Brain microvascular endothelial cell (primary cell): ENCODE measurements at places on chromosomes 4 and X.

- no peak for DNase-seq
These were observed 5.1 kb downstream of the DGKQ start for GRCh38 chr4:968221-968620.

- DNase-seq, result no peak
These were observed 13.4 kb downstream of the SRD5A3 start for GRCh38 chr4:55359397-55359916.

DNA sequence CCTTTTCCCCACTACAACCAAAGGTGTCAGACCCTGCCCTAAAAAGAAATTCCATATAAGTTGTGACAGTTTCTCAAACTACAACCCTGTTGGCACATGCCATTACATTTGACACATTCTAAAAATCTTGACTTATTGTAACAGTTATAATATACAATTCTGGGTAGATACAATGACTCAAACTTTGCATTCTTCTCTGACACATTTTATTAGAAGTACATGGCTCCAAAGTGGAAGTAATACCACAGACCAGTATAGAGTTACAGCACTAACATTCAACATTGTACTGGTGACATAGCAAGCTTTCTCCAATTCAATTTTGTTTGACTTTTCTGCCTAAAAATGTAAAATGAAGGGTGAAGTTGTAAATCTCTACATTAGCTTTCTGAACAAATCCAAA, 196.6 kb upstream of the ETNPPL start:
- peak; percentile 2 for DNase-seq

DNA sequence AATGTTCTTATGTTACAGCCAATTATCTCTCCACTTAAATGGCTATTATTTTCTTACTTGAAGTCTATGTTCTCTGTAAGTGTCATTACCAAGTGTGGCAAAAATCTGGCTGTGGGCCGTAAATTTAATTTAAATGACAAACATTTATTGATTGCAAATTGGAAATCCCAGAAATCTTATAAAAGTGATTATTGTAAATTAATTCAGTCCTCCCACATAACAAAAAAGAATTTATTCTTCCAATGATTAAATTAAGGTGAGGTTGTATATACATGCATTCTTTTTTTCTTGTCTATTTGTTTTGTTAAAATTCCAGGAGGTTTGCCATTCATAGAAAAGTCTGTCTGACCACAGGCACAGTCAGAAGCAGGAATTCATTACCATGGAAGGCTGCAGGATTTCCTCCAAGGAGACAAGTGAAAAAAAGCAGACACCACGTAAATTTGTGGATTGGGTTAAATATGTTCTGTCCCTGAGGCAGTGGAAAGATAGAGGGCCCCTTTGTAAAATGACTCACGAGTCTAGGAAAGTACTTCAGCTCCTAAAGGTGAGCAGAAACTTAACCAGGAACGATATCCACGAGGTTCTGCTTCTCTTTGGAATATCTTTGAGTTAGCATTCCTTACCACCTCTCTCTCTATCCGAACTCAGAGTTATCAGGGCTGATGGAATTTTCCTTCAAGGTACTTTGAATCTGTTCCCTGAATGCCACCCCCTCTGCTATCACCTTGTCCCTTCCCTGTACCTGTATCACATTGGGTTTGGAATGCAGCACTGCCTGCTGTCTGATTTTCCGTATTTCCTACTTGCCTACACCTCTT, 10.7 kb downstream of the PPARGC1A start:
- no peak for DNase-seq

GRCh38 chr4:41365681-41366080, 109.0 kb downstream of the UCHL1 start:
- no peak for DNase-seq

GRCh38 chr4:15781427-15782095, 3.4 kb downstream of the CD38 start:
- DNase-seq, result no peak

DNA sequence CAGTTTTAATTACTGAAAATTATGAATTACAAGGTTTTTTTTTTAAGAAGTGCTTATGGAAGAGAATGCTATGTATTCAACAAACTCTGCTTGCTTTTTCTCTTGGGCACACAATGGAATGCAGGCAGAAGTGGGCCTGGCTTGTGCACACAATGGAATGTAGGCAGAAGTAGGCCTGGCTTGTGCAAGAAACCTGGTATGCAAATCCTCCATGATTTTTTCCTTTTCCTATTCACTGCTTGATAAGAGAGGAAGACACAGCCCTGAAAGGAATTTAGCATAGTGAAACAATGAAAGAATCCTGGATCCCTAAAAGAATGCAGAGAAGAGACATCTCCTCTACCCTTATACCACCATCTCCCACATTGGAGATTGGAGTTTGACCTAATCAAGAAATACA, 138.4 kb downstream of the COL25A1 start:
- peak; percentile 25 for DNase-seq

DNA sequence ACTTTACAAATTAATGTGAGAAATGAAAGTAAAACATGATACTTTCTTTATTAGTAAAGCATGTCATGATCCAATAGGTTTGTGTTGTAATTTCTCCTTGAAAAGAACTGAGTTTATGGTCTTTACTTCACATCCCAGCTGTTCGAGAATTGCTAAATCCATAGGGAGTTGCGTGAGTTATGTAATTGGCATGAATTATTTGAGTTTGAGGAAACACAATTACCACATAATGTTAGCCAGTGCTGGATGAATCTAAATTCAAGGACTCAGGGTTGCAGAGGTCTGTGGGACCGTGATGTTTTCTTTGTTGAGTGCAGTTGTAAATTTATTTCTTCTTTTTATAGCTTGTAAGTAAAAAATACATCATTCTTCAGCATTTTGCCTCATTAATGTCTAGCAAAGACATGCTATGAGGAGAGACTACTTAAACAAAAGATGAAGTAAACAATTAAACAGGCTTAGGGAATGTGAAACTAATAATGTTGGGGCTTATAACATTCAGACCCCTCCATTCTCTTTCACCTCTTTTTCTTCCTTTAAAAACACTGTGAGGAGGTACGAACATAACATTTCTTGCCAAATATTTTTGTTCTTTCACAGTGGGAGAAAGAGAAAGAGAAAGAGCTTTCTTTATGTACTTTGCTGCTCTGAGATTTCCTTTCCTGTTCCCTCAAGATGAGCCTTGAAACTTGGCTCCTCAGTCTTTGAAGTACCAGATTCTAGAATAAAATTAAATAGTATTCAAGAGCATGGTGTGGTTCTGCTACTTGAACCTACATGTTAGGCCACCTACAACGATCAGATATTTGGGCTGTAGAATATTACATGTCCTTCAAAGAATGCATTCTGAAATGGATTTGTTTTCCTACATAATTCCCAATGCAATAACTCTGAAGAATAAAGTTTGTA, 159.6 kb upstream of the ANK2 start:
- peak; percentile 25 for DNase-seq

GRCh38 chr4:178259566-178259965, 817.3 kb upstream of the AGA start:
- DNase-seq, result no peak

DNA sequence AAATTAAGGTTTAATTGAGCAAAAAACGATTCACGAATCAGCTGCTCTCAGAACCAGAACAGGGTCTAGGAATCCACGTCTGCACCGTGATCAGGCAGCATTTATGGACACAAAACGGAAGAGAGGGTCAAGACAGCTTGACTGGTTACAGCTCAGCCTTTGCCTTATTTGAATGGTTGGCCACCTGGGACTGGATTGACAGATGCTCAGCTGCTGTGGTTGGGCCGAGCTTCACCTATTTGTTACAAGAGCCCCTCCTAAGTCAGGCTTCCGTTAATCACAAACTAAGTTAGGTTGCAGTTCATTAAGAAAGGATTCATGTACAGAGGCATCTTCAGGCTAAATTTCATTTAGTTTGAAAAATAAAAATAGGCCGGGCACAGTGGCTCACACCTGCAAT, 50.6 kb upstream of the MAN2B2 start:
- DNase-seq, result no peak

DNA sequence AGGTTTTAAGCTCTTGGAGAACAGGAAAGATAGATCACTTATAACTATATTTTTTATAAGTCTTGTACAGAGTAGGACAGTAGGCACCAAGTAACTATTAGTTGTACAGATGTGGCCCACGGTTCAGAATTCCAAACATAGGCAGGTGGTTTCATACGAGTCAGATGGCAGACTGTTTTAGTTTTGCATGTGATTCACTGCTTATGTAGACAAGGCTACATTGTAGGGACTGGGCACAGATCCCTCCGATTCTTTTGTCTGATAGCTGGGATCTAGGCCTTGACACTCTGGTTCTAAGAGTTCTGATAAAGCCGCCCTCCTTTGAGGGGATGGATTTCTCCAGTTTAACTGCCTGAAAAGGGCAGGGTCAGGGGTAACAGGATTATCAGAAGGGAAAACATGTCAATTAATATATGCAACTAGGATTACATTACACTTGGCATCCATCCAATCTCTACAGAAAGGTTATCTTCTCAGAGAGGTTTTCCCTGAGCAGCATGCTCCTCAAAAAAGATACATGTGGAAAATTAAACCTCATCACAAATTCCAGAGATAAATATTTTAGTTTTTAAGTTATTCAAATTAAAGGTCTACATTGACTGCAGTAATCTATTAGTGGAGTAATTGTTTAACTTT, 87.8 kb downstream of the SPRY1 start:
- no peak for DNase-seq

DNA sequence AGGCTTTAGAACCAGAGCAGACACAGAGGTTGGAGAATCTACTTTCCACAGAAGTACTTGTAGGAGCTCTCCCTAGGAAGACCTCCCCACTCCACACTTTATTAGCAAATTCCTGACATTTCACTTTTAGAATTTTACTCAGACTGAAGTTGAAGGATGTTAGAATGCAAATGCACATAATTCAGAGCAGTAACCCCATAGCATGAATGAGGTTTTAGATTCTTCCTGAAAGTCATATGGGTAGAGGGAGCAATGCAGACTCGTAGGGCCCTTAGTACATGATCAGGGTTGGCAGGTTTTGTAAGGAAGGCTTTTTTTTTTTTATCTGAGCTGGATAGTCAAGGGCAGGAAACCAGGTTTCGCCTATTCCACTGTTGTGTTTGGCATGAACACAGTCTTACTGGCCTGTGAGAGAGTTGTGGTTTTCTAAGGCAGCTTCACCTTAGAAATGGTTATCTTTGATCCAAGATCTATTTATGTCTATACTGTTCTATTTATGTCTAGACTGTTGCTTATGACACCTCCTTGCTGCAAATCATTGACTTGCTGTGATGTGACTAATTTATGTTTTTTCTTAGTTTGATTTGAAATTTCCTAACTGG, 48.9 kb downstream of the SPATA18 start:
- no peak for DNase-seq

DNA sequence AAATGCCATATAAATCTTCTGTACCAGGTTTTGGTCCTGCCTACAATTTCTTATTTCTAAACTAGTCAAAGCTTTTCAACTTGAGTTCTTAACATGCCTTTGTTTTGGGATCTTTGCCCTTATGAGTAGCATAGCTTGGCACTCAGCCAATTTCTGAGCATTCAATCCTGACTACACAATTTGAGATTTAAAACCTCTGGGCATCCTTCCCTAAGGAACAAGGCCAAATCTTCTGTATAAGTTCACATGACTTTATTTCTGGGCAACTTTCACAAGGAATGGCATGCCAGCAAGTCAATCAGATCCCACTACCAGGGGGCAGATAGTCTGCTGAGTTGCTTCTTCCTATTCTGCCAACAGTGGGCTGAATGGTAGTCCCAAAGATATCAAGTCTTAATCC, 254.2 kb downstream of the ADAMTS3 start:
- peak; percentile 57 for DNase-seq

- no peak for DNase-seq
These were observed 23.8 kb downstream of the FLNA start for GRCh38 chrX:154350429-154351182.

GRCh38 chr4:139838811-139839210, 173.2 kb downstream of the MGST2 start:
- no peak for DNase-seq

- no peak for DNase-seq
These were observed 549.8 kb upstream of the LCORL start for GRCh38 chr4:18571301-18571761.

DNA sequence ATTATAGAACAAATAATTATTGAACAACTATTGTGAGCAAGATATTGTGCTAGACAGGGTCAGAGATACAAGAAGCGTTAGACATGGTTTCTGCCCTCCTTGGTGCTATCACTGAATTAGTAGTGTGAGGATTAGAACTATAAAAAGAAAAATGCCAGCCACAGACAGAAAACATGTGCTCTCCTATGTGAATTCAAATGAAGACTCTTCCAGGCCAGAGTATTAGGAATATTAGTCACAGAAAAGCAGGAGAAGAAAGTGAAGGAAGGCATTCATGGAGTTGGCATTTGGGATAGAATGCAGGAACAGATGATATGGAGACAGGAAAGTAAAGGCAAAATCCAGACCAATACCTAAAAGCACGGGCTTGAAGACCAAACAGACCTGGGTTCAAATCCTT, 179.6 kb upstream of the TENM3 start:
- DNase-seq, result no peak

DNA sequence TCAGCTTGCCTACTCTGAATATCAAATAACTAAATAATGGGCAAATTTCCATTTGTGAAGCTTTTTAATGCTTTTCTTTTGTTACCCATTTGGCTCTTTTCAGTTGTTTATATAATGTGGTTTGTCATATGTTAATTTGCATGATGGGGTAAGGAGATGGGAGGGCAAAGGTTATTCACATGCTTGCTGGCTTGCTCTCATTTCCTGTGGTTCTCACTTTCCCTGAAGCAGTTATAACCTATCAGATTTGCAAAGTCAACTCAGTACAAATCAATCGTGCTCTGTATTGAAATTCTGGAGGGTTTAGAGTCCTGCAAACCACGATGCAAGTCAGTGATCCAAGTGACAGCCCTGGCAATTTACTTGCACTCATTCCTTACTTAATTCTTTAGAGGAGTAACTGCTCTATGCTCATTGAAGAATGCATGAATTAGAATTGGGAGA, 711.2 kb downstream of the ADGRL3 start:
- no peak for DNase-seq

DNA sequence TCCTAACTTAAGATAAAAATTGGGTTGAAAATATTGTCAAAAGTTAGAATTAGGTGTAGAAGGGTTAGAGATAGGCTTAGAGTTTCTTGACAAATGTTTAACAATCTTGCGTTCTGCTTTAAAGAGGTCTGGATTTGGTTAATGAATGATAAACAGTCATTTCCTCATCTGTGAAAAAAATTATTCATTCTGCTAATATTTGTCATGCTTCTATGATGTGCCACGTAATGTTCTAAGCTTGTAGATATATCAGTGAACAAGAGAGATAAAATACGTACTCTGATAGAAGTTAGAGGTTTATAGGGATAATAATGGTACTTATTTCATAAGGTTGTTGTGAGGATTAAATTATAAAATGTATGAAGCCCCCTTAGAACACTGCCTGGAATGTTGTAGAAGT, 443.0 kb upstream of the GALNT7 start:
- DNase-seq, result no peak

DNA sequence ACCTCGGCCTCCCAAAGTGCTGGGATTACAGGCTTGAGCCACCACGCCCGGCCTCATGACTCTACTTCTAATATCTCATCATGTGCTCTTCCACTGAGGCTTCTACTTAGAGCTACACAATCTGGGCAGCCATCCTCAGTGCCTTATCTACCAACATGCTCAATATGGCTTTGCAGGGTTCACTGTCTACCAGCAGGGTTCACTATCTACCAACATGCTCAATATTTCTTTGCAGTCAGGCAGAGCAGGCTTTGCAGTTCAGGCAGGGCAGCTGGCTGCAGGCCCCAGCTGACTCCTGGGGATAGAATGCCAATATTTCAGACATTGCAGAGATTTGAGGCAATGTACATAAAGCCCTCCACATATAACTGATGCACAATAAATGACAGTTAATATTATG, 47.5 kb downstream of the PKD2 start:
- peak; percentile 74 for DNase-seq
